Activated naive CD8-positive, alpha-beta T cell treated with anti-CD3 and anti-CD28 coated beads for 36 hours (primary cell): ENCODE measurements at places on chromosomes 1 and 21. TPM values are rescaled to one million over a fixed set of nuclear protein-coding genes. Genes with fewer than 3 reads are reported as not detected.

DNA sequence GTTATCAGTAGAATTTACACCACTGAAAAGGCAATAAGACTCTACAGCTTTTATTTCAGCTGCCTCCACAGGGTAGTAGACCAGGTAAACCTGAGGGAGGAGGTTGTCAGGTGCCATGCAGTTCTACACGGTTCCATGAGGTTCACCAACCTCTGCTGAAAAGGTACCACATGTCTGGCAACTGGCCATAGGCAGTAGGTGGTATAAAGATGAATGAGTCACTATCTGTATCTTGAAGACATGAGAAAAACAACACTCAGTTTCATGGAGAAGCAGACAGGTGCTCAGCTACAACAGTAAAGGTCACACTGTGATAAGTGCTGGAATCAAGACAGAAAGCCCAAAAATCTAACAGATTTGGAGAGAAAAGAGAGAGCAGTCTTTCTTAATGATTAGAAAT is 145.4 kb downstream of the PTGER3 start:
- no peak overlapping the region for H3K4me3 ChIP-seq
- H3K27ac ChIP-seq = no peak overlapping the region
- no peaks in the 10 kb centered on the region for H3K4me1 ChIP-seq
- H3K36me3 ChIP-seq = no peaks in the 10 kb centered on the region
- no peak for DNase-seq

- no peak overlapping the region for H3K4me3 ChIP-seq
- H3K4me1 ChIP-seq = peaks cover 23% of the 10 kb centered on the region
- DNase-seq = no peak
- H3K27ac ChIP-seq = no peak overlapping the region
These were observed 2.3 kb upstream of the MOB3C start for GRCh38 chr1:46618754-46619415.

DNA sequence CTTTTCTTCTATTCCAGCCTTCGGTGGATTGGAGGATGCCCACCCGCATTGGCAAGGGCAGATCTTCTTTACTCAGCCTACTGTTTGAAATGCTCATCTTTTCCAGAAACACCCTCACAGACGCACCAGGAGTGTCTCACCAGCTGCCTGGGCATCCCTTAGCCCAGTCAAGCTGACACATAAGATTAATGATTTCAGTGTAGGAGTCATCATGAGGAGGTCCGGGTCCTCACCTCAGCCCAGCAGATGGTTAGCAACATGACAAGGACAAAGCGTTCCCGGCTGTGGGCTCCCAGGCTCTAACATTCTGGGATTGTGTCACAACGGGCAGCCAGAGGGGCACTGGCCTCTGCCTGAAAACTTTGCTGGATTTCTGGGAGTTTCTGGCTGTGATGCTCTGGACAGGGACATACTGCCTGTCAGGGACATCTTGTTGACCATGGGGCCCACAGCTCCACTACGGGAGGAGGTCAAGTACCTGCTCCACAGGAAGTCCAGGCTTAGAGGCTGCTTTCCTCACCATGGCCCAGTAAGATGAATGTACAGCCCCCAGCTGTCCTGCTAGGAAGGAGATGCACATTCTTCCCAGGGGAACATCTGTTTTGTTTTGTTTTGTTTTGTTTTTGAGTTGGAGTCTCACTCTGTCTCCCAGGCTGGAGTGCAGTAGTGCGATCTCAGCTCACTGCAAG is 204.0 kb upstream of the COA6 start:
- no peaks in the 10 kb centered on the region for H3K36me3 ChIP-seq
- peaks cover 12% of the 10 kb centered on the region for H3K27me3 ChIP-seq
- H3K4me1 ChIP-seq = peaks cover 22% of the 10 kb centered on the region

GRCh38 chr1:235411489-235412486 is 44.6 kb downstream of the TBCE start:
- H3K36me3 ChIP-seq = peaks cover 2% of the 10 kb centered on the region
- no peak overlapping the region for H3K4me3 ChIP-seq
- no peak for DNase-seq
- no peaks in the 10 kb centered on the region for H3K27me3 ChIP-seq

DNA sequence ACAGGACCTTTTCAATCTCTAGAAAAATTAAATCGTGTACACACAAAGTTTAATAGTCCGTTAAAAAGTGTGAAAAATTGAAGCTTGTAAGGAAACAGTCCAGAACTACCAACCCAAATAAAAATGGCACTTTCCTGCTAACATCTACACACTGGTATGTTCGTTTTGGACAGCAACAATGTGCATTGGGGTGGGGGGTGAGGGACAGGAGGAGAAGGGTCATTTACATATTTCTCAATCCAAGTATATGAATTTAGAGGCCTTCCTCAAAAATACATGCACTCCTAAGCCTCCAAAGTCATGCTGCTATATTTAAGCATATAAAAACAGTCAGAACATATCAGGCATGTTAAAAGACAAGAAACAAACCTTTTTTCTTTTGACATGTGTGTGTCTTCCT is 2.5 kb downstream of the PPP1R15B start:
- H3K36me3 ChIP-seq = peaks cover 60% of the 10 kb centered on the region
- H3K4me3 ChIP-seq = peak overlapping the region; percentile 99
- no peaks in the 10 kb centered on the region for H3K27me3 ChIP-seq
- no peak for DNase-seq

GRCh38 chr1:44508397-44508745 is 103.3 kb downstream of the RNF220 start:
- no peaks in the 10 kb centered on the region for H3K36me3 ChIP-seq
- peaks cover 19% of the 10 kb centered on the region for H3K27me3 ChIP-seq
- no peak overlapping the region for H3K4me3 ChIP-seq
- H3K27ac ChIP-seq = no peak overlapping the region

- no peaks in the 10 kb centered on the region for H3K27me3 ChIP-seq
- H3K27ac ChIP-seq = peak overlapping the region; percentile 92
- peaks cover 22% of the 10 kb centered on the region for H3K36me3 ChIP-seq
These were observed 10.5 kb upstream of the RNPC3 start for GRCh38 chr1:103514920-103515503.

DNA sequence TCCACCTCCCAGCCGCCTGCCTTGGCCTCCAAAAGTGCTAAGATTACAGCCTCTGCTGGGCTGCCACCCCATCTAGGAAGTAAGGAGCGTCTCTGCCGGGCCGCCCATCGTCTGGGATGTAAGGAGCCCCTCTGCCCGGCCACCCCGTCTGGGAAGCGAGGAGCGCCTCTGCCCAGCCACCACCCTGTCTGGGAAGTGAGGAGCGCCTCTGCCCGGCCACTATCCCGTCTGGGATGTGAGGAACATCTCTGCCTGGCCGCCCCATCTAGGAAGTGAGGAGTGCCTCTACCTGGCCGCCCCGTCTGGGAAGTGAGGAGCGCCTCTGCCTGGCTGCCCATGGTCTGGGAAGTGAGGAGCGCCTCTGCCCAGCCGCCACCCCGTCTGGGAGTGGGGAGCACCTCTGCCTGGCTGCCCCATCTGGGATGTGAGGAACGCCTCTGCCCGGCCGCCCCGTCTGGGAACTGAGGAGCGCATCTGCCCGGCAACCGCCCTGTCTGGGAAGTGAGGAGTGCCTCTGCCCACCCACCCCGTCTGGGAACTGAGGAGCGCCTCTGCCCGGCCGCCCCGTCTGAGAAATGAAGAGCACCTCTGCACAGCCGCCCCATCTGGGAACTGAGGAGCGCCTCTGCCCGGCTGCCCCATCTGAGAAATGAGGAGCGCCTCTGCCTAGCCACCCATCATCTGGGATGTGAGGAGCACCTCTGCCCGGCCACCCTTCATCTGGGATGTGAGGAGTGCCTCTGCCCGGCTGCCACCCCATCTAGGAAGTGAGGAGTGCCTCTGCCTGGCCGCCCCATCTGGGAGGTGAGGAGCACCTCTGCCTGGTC is 137.8 kb upstream of the PALMD start:
- no peak for DNase-seq
- H3K4me1 ChIP-seq = no peaks in the 10 kb centered on the region
- no peaks in the 10 kb centered on the region for H3K27me3 ChIP-seq

DNA sequence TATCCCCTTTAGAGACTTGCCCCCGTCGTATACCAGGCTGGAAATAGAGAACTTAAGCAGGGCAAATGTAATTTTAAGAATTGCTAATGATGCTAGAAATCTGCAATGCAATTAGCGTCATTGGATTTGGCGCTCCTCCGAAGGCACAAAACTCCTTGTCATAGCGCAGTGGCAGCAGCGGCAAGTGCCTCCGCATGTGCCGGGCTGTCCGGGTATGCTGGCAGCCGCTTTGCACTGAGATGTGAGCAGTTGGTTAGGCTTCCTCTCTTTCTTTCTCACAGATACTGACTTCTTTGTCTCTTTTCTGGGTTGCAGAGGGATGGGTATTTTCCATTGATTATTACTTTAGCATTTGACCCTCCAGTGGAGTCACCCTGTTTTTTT is 193.4 kb upstream of the LMO4 start:
- H3K4me1 ChIP-seq = peaks cover 9% of the 10 kb centered on the region
- H3K4me3 ChIP-seq = no peak overlapping the region
- no peak for DNase-seq

DNA sequence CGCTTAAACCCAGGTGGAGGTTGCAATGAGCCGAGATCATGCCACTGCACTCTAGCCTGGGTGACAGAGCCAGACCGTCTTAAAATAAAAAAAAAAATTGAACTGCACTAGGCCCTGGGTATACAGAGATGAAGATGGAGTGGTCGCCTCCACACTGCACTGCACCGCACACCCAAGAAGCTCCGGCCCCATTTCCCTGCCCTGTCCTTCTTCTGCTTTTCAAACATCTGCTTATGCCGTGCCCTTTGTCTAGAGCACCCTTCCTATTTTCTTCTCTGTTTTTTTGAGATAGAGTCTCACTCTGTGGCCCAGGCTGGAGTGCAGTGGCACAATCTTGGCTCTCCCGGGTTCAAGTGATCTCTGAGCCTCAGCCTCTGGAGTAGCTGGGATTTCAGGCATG is 17.4 kb downstream of the IQGAP3 start:
- no peaks in the 10 kb centered on the region for H3K27me3 ChIP-seq
- H3K27ac ChIP-seq = no peak overlapping the region

GRCh38 chr1:67682659-67683197 is 2.3 kb upstream of the GADD45A start:
- DNase-seq = no peak
- H3K4me1 ChIP-seq = peaks cover 30% of the 10 kb centered on the region
- H3K27me3 ChIP-seq = no peaks in the 10 kb centered on the region
- H3K36me3 ChIP-seq = peaks cover 9% of the 10 kb centered on the region

DNA sequence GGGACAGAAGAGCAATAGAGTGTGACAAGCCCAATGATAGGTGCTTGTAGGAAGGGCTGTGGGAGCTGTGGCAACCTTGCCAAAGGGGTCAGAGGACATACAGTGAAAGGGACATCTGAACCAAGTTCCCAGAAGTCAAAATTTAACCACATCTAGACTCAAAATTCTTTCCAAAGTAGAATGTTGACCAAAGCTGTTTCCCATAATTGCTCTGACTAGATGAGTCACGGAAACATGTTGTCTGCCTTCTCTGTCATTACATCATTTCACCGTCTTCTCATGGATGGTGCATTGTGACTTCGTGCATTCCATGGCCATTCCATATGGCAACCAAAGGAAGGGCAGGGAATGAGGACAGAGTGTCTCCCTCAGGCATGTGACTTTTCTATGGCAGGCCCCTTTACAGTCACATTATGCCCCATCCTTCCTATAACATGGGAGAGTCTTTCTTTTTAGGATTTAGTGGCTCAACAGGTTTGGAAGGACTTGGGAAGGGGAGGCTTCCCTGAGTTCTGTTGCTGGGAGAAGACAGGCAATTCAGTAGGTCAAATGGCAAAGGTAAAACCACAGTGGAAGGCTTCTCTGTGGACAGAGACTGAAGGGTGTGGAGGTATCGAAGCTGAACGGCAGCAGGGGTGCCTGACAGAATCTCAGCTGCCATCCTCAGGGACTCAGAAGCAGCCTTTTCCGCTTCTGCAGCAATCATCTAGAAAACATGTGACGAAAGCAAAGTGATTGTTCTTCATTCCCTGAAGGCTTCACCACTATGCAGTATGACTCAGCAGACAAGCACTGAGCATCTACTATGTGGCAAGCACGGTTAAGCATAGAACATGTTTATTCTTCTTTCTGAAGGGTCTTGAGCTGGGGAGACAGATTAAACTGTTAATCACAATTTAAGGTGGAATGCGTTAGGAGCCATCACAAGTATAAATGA is 24.7 kb downstream of the NPHS2 start:
- H3K4me1 ChIP-seq = no peaks in the 10 kb centered on the region
- H3K4me3 ChIP-seq = no peak overlapping the region
- no peak for DNase-seq
- peaks cover 7% of the 10 kb centered on the region for H3K27me3 ChIP-seq
- H3K27ac ChIP-seq = no peak overlapping the region
- H3K36me3 ChIP-seq = no peaks in the 10 kb centered on the region

- peaks cover 3% of the 10 kb centered on the region for H3K27me3 ChIP-seq
- H3K4me3 ChIP-seq = no peak overlapping the region
- H3K27ac ChIP-seq = no peak overlapping the region
- H3K4me1 ChIP-seq = no peaks in the 10 kb centered on the region
- no peaks in the 10 kb centered on the region for H3K36me3 ChIP-seq
- DNase-seq = no peak
These were observed 31.0 kb upstream of the SOX13 start for GRCh38 chr1:204041803-204042505.

- H3K4me3 ChIP-seq = no peak overlapping the region
These were observed 17.4 kb downstream of the ZZZ3 start for GRCh38 chr1:77664939-77665516.

- no peak overlapping the region for H3K27ac ChIP-seq
- H3K4me1 ChIP-seq = no peaks in the 10 kb centered on the region
- DNase-seq = no peak
- H3K4me3 ChIP-seq = no peak overlapping the region
- no peaks in the 10 kb centered on the region for H3K27me3 ChIP-seq
- no peaks in the 10 kb centered on the region for H3K36me3 ChIP-seq
These were observed 299.4 kb upstream of the LYPLAL1 start for GRCh38 chr1:218874313-218874712.

- peaks cover 60% of the 10 kb centered on the region for H3K4me1 ChIP-seq
- no peak for DNase-seq
- peak overlapping the region; percentile 97 for H3K27ac ChIP-seq
- peaks cover 23% of the 10 kb centered on the region for H3K36me3 ChIP-seq
These were observed 1.9 kb upstream of the PIGV start for GRCh38 chr1:26785611-26786436.

DNA sequence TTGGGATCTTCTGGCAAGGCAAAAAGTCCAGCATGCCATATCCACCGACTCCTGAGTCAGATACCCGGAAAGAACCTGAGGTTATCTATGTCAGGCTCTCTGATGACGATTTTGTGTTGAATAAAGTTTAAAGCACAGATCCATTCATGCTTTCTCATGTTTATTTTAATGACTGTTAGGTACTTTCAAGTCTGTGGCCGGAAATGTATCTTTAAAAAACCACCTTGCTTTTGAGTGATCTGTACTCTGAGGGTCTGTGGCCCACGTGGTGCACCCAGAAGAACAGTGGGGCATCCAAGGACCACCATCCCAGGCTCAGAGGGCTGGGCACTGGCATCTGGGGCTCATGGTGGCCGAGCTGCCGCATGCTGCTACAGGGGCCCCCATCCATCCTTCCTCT is 30.1 kb upstream of the VASH2 start:
- H3K27me3 ChIP-seq = peaks cover 23% of the 10 kb centered on the region
- H3K4me3 ChIP-seq = no peak overlapping the region
- H3K4me1 ChIP-seq = no peaks in the 10 kb centered on the region
- no peaks in the 10 kb centered on the region for H3K36me3 ChIP-seq

IFFO2 gene
- 21.7 TPM for total RNA-seq

HTR6 gene
- not detected for total RNA-seq

DIP2A gene
- 21.2 TPM for total RNA-seq

KRTAP12-2 gene
- not detected for total RNA-seq

S100A11 gene
- total RNA-seq = 162 TPM

CA6 gene
- total RNA-seq = 13.7 TPM

SLAMF1 gene
- total RNA-seq = 41.6 TPM

GPR25 gene
- not detected for total RNA-seq

TSPAN1 gene
- 0.28 TPM for total RNA-seq

AKT3 gene
- 19.1 TPM for total RNA-seq

COL6A1 gene
- total RNA-seq = 4.3 TPM

PGLYRP3 gene
- total RNA-seq = not detected

VANGL1 gene
- total RNA-seq = 2.4 TPM

CSTB gene
- 33.6 TPM for total RNA-seq
